Psoas muscle (tissue), 8 donors: ENCODE measurements at places on chromosomes 11 and 22. TPM values are rescaled to one million over a fixed set of nuclear protein-coding genes. Genes with fewer than 3 reads are reported as not detected.
A peak's percentile ranks its signal among the peaks of the same experiment; 100 is the strongest.

GRCh38 chr22:44316393-44317122 lies 3.8 kb upstream of the SHISAL1 start:
- no peak for DNase-seq

GRCh38 chr22:32583921-32584335 lies 109.3 kb downstream of the FBXO7 start:
- no peak for DNase-seq

ROBO3 gene
- total RNA-seq = 2.5 TPM

P2RX6 gene
- total RNA-seq = 23.7 TPM

FOSL1 gene
- 12.6 TPM for total RNA-seq

OR51B5 gene
- not detected for total RNA-seq

DNA sequence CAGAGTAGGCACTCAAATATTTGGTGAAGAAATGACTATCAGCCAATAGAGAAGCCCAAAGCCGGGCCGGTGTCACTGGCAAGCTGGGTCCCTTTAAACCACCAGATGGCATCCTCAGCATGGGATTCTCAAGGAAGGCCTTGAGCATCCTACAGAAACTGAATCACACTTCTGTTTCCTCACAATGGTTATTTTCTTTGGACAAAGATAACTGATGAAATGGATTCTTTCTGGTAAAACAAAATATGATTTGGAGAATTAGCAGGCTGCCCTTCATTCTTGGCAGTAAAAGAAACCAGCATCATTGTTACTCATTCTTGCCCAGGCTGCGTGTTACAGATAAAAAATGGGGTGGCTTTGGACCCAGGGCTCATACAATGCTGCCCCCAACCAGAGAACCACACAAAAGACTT lies 30.3 kb upstream of the ASPHD2 start:
- peak; percentile 57 for DNase-seq
